Fibroblast of skin of left biceps (primary cell): ENCODE measurements at places on chromosomes 16 and 17.

GRCh38 chr16:52171481-52171880, 375.5 kb downstream of the TOX3 start:
- DNase-seq = no peak

DNA sequence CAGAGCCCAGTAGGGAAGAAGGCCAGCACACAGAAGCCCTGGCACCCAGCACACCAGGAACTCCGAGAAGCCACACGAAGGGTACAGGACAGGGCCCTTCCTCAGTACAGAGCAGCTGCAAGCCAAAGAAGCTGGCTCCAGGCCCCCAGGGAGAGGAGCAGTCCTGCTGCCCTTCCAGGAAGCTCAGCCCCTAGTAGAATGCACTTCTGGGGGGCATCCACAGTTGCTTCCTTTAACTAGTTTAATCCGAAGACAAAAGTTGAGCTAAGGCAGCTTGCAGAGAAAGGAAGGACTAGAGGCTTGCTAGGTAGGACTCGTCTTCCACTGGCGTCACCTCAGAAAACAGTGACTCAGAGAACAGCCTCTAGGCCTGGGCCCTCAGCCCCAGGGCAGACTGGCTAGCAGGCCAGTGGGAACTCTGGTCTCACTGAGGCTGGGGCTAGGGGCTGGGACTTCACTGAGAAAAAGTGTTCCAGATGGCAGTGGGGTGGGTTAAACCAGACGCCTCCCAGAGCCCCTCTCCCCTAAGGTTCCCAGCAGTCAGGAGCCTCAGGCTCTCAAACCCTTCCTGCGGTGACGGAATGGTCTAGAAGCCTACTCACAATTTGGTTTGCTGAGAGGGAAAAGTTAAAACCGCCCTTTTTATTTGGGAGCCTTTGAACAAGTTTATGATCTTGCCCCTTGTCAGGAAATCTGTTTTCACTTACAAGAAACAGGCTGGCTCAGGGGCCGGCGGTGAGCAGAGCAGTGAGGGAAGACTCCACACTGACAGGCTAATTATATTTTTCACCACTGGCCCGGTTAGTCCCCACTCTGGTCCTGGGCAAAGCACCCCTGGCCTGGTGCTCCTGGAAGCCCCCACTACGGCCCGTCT, 41.4 kb downstream of the ACTG1 start:
- no peak for DNase-seq

GRCh38 chr17:79152110-79152509, 77.5 kb downstream of the ENGASE start:
- DNase-seq = no peak

DNA sequence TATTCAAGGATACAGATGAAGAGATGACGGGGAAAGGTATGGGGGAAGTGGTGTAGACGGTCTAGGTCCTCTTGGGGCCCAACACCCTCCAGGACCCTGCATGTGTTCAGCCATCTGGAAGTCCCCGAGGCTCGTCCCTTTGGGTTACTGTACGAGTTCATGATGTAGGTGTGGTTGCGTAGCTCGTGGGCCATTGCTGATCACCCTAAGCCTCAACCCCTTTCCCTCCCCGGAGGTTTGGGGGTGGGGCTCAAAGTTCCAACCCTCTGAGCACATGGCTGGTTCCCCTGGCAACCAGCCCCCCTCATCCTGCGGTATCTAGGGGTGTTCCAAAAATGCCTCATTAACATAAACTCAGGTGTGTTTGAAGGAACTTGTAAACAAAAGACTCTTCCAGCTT, 98.8 kb upstream of the METRNL start:
- no peak for DNase-seq

- DNase-seq = no peak
Measured at GRCh38 chr17:50259477-50260324, 14.6 kb upstream of the TMEM92 start.

- DNase-seq = no peak
Measured at GRCh38 chr17:57284984-57285646, 28.8 kb downstream of the MSI2 start.
